ENCODE measurements at places on chromosomes 13 and 19.

DNA sequence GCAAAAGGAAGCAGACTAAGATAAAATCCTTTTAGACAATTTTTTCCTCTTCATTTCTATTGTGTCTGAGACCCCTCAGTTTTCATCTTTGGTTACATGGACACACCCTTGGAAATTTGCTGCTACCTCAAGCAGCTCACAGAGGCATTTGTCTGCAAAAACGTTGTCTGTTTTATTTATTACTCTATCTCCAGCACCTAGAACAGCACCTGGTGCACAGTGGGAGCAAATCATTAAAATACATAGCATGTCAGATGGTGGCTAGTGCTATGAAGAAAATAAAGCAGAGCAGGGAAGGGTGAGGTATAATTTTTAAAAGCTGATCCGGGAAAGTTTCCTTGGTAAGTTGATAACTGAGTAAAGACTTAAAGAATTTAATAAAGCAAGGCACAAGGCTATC lies 14.3 kb upstream of the FAM124A start:
- DNase-seq, result no peak

GRCh38 chr19:31297991-31298390 lies 51.2 kb downstream of the TSHZ3 start:
- DNase-seq, result no peak

DNA sequence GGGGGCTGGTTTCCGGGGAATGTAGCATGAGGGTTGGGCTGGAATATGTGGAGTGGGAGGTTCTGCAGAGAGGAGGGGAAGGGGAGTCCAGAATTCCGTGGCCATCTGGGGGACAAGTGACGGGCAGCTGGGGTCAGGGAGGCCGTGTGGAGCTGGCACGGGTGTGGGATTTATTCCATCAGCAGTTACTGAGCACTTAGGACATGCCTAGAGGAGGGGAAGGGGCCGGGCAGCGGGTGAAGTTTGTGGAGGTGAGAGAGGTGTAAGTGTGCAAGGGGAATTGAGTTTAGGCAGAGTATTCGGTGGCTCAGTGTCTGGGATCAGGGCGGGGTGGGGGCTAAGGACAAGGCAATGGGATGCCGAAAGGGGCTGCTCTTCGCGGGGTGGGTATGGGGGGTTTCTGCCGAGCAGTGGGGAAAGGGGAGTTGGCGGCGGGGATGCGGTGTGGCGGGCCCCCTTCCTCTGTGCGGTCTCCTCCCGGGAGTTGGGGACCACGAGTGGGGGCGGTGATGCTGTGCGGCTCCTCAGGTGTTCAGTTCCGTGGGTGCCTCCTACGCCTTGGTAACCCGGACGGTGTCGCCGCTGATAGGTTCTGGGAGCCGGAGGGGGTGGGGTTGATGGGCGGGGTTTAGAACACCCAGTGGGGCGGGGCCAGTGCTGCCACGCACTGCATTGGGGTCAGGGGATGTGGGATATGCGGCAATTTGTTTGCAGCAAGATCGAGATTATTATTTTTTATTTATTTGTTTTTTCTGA lies 5.4 kb downstream of the CCDC61 start:
- DNase-seq, result no peak

DNA sequence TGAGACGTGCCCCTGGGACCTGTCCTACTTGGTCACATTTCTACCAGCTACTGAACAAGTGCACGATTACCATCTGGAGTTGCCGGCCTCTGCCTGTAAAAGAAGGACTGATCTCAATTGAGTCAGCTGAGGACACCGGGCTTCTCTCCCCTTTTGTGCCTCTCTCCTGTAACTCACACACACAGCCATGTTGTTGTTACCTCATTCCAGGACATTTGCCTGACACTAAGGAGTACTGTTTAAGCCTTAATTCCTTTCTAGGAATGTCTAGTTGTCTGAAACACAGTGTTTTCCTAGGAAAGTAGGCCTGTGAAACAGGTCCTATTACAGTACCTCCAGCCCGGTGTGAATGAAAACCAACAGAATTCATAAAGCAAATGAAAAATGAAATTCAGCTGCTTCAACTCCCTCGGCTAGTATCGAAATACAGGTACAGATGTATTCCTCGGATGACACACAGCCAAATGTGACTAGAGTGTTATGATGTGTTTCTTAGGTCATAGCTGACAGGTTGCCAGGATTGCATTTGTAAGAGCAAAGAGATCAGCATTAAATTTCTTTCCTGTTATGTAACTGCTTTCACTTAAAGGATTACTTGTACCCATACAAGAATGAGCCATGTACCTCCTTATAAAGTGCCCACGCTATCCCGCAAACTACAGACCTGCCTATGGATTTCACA lies 152.0 kb upstream of the IRS2 start:
- no peak for DNase-seq

GRCh38 chr13:38979891-38980749 lies 10.5 kb downstream of the STOML3 start:
- DNase-seq, result no peak

GRCh38 chr13:48184260-48184659 lies 48.7 kb upstream of the ITM2B start:
- DNase-seq, result no peak

- peak; percentile 68 for DNase-seq
Measured at GRCh38 chr19:20607943-20608342, 42.4 kb upstream of the ZNF737 start.

- DNase-seq, result no peak
Measured at GRCh38 chr13:23518231-23518630, 52.0 kb upstream of the TNFRSF19 start.

DNA sequence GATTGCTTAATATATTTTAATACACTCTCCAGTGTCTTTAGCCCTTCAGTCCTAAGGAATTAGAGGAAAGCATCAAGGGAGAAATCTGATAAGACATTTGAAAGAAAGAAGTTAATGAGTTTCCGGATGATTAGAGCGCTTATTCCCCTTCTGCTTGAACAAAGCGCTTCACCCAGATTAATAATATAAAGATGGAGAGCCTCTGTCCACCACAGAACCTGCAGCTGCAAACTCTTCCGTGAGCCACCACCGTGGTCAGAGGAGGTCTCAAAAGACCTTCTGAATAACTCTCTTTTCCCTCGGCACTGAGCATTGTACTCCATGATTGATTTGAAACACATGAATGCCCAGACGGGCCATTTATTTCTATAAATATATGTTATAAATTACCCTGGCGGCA lies 14.2 kb upstream of the TUBGCP3 start:
- DNase-seq, result no peak

DNA sequence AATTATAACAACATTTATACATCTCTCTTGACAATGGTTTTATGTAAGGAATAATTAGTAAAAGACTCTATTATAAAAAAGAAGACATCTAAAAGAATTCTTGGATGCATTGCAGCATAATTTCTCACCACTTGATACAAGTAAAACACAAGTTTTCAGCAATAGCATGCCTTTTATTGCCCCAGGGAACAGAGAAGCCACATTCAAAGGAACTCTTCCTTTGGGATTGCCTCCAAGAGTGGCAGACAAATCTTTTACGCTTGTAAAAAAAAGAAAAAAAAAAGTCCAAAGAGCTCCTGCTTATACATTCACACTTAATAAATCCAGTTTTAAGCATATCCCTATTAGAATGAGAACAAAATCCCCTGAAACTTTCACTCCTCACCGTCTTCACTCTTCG lies 2357.8 kb upstream of the PCDH20 start:
- DNase-seq, result no peak

- no peak for DNase-seq
Measured at GRCh38 chr19:49911381-49912145, 14.9 kb upstream of the IL4I1 start.

DNA sequence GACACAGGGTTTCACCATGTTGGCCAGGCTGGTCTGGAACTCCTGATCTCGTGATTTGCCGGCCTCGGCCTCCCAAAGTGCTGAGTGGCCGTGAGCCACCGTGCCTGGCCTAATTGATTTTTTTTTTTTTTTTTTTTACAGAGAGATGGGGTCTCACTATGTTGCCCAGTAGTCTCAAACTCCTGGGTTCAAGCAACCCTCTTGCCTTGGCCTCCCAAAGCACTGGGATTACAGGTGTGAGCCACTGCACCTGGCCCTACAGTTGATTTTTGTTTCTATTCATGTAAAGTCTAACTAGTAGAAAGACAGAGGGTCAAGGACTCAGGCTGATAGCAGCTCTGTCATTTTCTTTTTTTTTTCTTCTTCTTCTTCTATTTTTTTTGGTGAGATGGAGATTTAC lies 21.8 kb downstream of the FGF21 start:
- DNase-seq, result no peak

DNA sequence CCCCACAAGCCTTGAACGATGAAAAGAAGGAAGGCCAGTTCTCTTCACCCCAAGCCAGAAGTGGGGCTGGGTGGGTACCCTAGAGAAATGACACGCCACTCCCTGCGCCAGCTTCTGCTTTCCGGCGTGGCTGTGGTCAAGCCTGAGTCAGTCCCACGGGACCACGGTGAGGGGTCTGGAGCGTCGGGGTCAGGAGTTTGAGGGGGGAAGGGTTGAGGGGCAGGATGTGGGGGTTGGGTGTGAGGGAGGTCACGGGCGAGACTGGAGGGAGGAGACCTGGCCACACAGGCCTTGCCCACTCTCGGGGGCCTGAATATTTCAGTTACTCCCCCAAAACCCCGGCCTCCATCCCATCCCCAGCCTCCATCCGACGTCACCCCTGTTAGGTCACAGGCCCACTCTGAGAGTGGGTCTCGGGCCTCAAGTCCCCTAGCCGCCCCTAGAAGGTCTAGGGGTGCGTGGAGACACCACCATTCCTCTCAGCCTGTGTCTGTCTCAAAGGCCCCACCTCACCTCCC lies 500 bp upstream of the IFI30 start:
- DNase-seq, result no peak

- DNase-seq, result peak; percentile 55
Measured at GRCh38 chr19:47284324-47284899, 9.7 kb downstream of the INAFM1 start.

DNA sequence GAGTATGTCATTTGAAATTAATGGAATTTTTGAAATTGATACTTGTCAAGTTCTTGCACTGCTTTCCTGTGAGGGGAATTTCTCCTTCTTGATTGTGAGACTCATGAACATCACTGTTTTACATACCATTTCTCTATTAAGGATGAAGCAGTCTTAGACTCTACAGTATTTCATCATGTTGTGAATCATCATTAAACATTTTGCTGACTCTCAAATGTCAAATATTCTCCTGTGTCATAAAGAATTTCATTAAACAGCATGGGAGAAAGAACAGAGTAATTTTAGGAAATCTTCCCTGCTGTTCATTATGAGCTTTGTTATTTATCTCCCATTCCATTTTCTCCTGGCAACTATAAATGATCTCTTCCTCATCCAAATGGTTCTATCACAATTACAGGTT lies 729.0 kb downstream of the PCDH9 start:
- DNase-seq, result no peak

DNA sequence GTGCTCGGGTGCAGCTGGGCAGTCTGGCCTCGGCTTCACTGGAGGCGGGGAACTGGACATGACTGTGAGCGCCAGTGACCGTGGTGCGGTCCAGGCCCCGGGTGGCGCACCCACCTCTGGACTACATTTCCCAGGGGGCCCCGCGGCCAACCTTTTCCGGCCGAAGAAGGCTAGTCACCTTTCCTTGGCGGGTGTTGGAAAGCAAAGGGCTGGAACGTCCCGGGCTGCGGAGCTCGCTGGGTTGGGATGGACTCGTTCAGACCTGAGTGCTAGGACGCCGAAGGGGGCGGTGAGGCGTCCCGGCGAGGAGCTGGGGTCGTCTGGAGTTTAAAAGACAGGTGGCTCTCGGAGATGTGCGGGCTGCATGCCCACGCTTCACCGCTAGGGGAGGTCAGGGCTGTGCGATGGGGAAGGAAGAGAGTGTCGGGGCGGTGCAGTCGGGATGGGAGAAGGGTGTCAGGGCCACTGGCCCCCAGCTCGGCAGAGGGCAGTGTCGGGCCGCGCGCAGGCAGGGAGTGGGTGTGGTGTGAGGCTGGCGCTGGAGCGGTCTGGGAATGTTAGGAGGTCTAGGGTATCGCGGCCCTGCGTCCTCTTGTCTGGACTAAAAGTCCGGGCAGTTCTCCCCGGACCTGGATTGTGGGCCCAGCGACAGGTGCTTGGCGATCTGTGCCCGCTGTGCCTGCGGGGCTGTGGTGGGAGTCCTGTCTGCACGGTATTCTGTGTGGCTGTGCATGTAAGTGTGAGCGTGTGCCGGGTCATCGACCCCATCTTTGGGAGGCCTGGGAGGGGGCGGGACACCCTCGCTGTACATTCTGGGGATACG lies 57.1 kb downstream of the ZNF568 start:
- DNase-seq, result peak; percentile 90

DNA sequence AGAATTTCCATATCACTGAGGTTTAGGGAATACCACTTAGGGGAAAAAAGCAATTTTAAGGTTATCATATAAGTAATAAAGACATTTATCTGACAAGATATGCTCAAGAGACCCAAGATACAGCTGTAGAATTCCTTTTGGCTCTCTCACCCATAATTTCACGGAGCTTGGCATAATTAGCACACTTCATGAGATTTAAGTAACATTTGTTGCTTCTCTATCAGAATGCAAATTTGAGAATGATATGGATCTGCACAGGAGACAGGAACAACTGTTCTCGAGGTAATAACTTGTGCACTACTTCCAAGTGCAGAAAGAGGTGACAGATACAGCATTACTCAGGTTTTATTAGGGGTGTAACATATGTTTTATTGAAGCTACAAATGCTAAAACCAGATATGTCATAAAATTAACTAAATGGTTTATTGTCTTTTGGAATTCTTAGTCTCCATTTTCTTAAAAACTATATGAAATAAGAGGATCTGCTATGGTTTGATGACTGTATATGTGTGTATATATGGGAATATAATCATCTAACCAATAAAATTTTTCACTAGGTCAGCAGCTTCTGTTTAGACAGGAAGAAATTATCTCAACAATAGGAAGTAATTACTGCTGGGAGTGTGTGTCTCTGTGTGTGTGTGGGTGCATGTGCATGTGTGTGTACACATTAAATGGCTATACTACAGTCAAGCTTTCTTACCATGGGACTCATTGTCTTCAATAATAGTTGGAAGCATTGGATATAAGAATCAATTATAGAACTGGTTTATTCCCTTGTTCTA lies 401.3 kb downstream of the PCDH17 start:
- no peak for DNase-seq

DNA sequence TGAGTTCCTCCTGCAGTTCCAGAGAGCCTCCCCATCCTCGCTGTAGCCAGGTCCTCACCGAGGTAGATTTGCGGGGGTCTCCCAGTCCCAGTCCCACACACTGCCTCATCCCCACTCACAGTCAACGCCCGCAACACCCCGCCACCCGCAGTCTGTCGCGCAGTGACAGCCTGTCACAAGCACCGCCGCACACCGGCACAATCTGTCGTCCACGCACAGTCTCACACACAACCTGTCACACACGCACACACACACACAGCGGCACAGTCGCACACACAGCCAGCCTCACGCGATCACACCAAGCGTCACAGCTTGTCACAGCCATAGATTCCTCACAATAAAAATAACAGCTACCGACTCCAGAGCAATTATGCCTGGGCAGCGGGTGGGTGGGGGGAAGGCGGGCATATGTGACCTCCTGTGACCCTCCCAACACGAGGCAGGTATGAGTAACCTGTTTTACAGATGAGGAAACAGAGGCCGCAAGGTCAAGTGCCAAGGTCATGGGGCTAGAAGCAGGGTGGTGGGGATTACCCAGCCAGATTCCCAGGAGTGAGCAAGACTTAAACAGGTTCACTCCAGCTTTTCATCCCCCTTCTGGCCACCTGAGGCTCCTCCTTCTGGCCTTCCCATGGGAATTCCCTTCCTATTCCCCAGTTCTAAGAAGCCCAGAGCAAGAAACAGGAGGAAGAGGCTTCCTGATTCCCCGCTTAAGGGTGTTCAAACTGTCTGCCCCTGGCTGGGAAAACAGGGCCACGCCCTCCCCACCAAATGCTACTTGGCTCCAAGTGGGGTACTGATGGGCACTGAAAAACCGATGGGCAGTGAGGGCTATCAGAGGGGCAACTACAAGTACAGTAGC lies 13.9 kb downstream of the NFIX start:
- DNase-seq, result no peak

All from NCI-H526 treated with DMSO at 0.1 percent for 48 hours (cell line).